ENCODE measurements at places on chromosomes 5 and 9.

DNA sequence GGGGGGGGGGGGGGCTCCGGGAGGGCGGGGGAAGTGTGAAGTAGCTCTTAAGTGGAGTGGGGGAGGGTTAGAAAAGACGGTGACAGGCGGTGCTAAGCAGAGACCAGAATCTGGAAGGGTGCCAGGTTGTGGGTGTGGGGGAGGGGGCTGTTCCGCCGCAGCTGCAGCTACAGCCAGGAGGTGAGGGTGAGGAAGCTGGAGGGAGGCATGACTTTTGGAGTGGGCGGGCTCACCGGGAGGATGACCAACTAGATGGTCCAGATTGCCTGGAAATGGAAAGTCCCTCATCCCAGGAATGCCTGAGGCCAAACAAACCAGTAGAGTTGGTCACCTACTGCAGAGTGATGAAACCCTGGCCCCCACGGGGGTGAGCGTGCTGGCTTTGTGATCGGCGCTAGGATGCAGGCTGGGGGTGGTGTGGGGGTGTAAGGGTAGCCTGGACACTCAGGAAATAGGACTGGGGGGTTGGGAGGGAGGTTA, 158.1 kb upstream of the SHB start:
- peak; percentile 93 for DNase-seq

- no peak for DNase-seq
Measured at GRCh38 chr9:126621919-126622735, 8.4 kb downstream of the LMX1B start.

DNA sequence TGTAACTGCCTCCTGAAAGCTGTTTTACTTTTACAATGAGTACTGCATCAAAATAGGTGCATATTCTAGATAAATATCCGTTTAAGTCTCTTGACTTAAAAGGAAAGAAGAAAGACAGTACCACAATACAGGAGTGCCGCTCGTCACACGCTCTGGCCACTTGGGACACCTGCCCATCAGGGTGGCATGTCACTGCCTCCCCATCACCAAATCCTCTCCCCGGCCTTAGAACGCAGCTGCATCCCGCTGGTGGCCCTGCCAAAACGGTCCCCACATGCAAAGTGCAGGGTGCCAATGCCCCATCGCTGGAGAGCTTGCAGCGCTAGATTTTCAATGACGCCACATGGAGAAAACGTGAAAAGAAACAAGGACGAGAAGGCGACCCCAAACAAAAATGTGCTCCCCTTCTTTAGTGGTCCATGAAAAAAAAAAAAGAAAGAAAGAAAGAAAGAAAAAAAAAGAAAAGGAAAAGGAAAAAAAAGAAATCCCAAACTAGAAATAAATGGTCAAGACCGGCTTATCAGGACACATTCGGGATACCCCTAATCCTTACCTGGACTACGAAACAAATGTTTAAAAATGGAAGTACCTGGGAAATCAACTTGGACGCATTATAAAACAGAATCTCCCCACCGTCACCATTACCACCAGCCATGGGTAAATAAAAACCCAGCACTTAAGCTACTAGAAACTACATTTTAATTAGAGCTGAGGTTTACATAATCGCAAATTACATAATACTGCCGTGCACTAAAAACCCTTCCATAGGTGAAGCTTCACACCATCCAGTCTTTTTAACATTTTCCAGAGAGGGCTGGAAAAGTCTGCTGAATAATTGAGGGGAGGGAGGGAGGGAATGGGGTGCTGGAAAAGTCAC, 1.0 kb downstream of the ANKH start:
- peak; percentile 18 for DNase-seq

DNA sequence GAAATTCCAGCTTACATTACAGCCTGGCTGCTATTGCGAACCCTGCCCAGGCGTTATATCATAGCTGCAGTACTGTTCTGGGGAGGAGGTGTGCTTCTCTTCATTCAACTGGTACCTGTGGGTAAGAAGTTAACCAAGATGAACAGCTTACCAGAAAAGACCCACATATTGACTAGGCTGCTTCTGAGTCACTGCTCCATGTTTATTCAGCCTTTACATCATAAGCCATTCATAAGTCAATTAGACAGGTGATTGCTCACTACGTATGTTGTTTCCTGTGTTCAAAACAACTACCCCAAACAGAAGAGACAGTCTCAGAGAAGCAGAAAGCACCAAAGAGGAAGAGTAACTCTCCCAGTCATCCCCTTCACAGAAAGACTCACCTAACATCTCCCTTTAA, 34.7 kb upstream of the SLC22A5 start:
- DNase-seq, result peak; percentile 7

DNA sequence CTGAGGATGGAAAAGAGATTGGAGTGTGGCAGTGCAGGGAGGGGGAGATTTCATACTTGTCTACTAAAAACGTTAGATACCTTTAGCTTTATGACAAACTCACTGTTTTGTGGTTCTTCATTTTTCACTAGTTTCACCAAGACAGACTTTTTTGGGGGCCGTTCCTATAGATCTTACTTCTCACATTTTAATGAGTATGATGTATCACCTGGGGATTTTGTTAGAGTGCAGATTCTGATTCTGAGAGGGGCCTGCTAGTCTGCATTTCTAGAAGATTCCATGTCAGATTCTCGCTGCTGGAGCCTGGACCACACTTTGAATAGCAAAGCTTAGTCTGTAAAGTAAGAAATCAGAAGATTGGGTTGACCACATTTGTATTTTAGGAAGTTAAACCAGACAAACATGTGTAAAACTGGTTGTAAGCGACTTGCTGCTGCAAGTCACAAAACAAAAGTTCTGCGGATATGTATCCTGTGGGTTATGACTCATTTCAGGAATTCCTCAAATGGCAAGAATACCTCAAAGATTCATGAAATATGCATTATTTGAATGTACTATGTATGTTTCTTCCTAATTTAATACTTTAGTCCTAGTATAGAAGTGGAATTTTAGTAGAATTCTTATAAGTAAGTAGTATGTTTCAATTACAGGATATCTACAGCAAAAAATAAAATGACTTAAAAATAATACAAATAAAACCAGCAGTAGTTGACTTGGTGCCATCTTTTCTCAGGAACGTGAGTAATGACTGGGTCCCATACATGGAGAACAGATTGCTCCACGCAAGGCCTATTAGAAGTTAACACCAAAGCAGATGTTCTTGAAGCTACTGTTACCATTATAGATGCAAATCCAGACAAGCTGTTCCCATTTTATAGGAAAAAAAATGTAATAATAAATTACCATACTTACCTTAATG, 27.8 kb downstream of the NFIL3 start:
- DNase-seq, result no peak

- no peak for DNase-seq
Measured at GRCh38 chr5:56251440-56251839, 18.3 kb upstream of the ANKRD55 start.

DNA sequence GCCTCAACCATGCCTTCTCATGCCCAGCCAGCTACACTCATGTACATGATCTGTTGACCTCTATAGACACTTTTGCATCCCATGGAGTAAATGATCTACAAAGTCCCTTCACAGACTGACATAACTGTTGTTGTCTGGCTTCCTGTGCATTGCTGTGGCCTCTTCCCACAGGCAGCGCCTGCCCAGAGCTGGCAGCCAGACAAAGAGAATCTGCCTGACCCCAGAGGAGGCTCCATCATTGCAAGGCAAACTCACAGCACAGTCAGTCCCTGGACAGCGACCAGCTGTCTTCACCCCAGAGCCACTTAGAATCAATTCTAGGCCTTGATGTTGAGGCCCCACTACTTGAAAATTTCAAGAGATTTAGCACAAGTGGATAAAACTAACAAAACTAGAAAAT, 65.5 kb downstream of the INSYN2B start:
- no peak for DNase-seq

- no peak for DNase-seq
Measured at GRCh38 chr9:98818764-98819163, 11.3 kb downstream of the GALNT12 start.

- no peak for DNase-seq
Measured at GRCh38 chr5:91007780-91008402, 375.2 kb downstream of the ARRDC3 start.

GRCh38 chr9:69943148-69943806, 100.4 kb upstream of the MAMDC2 start:
- DNase-seq, result no peak

- no peak for DNase-seq
Measured at GRCh38 chr9:71646131-71646530, 122.2 kb downstream of the CEMIP2 start.

DNA sequence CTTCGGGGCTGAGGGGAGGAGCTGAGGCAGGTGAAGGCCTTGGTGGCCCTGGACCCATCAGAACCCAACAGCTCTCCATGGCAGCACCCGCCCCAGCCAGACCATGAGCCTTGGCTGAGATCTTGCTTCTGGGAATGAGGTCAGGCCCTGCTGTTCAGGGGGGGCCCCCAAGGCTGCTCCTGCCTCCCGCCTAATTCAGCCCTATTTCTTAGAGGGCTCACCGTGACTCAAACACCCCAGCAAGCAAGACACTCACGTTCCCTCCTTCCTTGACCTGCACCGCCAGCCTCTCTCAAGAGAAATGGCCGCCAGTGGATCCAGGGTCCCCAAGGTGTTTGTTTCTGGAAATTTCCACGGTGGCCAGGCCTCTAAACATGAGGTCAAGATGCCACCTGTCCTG, 61.4 kb upstream of the PPP1R26 start:
- no peak for DNase-seq

DNA sequence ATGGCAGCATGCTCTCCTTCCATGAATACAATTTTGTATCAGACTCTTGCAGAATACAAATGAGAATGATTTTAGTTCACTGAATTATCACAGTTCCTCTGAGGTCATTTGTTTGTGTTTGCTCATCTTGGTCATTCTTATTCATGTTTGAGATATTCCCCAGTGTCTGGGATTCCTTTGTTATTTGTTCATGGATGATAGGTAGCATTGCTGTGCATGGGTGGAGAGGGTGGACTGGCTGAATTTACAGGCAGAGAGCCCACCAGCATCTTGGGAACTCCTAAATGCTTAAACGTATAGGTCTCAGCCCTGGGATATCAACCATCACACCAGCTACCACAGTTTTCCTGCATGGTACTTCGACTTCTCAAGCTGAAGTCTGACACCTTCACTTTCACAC, 459.8 kb downstream of the CCDC171 start:
- DNase-seq, result no peak

DNA sequence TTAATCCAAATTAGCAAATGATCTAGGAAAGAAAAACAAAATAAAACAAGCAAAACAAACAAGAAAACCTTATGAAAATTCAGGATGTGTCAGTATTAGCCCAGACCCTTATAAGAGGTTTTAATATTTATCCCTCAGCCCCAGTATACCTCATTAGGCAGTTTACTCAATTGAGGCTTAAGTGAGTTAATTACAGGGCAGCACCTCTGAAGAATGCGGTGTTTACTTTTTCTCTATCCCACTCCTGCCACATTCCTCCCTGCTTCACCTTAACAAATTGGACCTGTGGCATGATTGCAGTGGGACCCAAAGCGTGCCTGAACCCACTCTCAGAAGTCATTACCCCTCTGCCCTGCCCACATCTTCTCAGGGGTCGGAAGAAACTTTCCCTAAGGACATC, 67.1 kb downstream of the SIL1 start:
- DNase-seq, result no peak

GRCh38 chr5:15598294-15598902, 98.4 kb downstream of the FBXL7 start:
- DNase-seq, result peak; percentile 5

- peak; percentile 43 for DNase-seq
Measured at GRCh38 chr5:137090721-137091120, 408.4 kb downstream of the SPOCK1 start.

- no peak for DNase-seq
Measured at GRCh38 chr5:142011572-142012185, 1.1 kb downstream of the GNPDA1 start.

DNA sequence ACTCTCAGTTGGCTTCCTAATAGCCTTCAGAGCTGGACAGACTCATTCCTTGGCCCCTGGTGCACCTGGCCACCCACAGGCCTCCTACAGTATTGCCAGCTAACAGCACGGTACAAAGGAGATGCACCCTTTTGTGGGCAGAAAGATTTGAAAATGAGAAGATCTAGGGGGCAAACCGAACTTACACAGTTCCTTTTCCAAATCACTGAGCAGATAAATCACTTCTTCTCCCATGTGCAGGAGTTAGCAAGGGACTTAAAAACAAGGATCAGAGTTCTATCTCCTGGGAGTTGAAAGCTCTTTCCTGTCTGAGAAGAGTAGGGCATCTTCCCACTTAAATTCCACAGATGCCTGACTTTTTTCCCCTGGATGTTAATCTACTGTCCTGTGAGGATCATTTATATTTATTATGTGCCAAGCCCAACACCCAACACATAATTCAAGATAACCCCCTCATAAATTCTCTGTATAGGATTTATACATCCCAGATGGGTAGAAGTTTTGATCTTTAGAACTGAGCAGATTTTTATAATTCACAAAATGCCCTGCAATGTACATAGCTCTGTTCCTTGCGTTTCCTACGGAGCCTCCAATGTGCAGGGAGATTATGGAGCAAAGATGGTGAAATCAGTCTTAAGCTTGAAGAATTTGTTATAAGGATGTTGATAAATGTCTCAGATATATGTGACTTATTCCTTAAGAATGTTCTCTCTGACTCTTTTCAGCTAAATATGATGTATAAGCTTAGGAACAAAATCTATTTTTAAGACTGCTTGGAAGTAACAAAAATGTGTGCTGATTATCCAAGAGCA, 207.2 kb upstream of the DAPK1 start:
- DNase-seq, result no peak

DNA sequence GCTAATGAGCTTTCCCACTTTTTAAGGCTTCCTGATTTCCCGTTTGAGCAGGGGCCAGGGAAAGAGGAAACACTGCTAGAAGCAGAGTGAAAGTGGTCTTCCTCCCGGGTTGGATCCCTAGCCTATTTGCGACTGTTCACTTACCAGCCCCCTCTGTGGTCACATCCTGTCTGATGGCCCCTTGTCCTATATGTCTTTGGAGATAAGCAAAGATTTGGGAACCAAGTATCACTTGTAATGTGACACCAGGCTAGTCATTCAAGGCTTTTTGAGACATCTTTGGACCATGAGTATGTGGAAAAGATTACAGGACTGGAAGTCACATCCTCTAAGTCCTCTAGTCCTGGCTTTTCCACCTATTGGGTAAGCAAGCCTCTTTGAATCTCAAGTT, 6.1 kb downstream of the DNAJB5 start:
- no peak for DNase-seq

- no peak for DNase-seq
Measured at GRCh38 chr5:179864686-179865085, 6.1 kb upstream of the MRNIP start.

DNA sequence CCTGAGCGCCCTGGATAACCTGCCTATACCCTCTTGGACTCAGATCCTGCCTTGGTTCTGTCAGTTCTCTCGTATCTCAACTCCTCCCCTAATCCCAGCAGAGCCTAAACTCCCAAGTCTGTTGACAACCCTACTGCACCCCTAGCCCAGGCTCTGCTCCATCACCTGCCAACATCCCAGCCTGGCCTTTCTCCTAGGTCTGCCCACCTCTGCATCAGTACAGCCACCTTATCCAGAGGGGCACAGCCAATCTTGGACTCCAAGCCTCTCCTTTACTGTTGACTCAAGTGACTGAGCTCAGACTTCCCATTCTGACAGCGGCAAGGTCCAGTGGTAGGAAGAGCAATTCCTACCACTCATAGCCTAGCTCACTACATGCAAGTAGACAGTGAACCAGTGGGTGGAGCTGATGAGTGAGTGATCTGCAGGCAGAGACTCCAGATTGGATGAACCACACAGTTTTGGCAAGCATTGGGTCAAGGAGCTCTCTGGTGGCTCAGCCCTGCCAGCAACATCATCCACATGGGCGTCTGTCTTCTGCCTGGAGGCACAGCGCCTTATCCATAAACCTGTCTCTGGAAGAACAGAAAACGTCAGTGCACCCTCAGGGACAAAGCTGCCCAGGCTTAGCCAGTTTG, 26.5 kb downstream of the TRMO start:
- no peak for DNase-seq

Measured in NCI-H2029 (cell line).